Esophagus muscularis mucosa (tissue), 4 donors: ENCODE measurements at places on chromosomes 13 and 19.

DNA sequence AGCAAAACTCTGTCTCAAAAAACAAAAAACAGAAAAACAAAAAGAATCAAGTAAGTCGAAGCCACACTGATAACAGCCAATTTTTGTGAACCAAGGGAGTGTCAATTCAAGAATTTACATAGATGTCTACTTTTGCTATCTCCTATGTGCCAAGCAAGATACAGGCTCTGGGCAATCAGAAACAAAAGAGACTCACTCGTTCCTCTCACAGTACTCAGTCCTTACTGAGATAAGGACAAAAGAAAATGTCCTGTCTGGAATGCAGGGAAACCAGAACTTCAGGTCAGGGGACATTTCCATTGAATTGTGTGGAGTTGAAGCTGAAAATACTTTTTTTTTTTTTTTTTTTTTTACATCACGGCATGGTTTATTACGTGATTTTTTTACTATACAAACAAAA lies 53.0 kb downstream of the NLRP12 start:
- no peak for DNase-seq

DNA sequence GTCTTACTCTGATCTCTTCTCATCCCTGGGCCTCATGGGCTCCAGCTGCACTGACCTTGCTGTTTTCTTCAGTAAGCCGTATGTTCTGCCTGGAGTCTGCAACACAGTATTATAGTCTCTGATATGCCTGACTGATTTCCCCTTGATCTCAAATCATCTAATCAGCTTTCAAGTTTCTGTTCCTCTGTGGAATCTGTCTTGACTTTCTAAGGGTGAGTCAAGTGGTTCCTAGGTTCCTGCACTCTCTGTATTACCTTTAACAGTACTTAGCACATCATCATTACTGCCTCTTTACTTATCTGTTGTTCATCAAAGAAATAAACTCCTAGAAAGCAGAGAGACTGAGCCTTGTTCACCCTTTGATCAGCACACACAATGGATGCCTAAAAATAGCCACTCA lies 350.7 kb downstream of the LMO7 start:
- DNase-seq = no peak

GRCh38 chr19:8363803-8364771 lies at the start of gene ANGPTL4:
TSS of gene ANGPTL4 (plus strand) at chr19:8364155. CDS start at chr19:8364322, 167 bp downstream.
- peak; percentile 92 for DNase-seq

- DNase-seq = no peak
These were observed 77.8 kb downstream of the INSR start for GRCh38 chr19:7216373-7216902.

- DNase-seq = no peak
These were observed 22.7 kb downstream of the SGCG start for GRCh38 chr13:23203516-23203915.

GRCh38 chr13:36130193-36130551 lies 1.0 kb downstream of the DCLK1 start:
- no peak for DNase-seq

- DNase-seq = no peak
These were observed 1.6 kb upstream of the PCDH8 start for GRCh38 chr13:52850072-52850395.

GRCh38 chr19:13169769-13170168 lies 19.6 kb downstream of the IER2 start:
- no peak for DNase-seq

- DNase-seq = no peak
These were observed 20.4 kb downstream of the CHERP start for GRCh38 chr19:16521715-16522289.

DNA sequence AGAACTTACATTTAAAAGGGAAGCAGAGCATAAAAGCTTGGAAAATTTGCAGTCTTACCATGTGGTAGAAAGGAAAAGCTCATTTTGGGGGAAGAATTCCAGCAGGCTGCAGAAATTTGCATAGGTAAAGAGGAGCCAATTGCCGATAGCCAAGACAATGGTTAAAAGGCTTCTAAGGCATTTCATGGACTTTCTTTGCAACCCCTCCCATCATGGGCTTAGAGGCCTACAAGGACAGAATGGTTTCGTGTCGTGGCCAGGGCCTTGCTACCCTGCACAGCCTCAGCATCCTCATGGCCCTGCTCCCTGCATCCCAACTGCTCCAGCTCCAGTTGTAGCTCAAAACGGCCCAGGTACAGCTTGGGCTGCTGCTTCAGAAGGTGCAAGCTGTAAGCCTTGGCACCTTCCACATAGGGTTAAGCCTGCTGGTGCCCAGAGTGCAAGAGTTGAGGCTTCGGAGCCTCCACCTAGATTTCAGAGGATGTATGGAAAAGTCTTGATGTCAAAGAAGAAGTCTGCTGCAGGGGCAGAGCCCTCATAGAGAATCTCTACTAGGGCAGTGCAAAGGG lies 420.3 kb downstream of the PCDH17 start:
- DNase-seq = no peak

DNA sequence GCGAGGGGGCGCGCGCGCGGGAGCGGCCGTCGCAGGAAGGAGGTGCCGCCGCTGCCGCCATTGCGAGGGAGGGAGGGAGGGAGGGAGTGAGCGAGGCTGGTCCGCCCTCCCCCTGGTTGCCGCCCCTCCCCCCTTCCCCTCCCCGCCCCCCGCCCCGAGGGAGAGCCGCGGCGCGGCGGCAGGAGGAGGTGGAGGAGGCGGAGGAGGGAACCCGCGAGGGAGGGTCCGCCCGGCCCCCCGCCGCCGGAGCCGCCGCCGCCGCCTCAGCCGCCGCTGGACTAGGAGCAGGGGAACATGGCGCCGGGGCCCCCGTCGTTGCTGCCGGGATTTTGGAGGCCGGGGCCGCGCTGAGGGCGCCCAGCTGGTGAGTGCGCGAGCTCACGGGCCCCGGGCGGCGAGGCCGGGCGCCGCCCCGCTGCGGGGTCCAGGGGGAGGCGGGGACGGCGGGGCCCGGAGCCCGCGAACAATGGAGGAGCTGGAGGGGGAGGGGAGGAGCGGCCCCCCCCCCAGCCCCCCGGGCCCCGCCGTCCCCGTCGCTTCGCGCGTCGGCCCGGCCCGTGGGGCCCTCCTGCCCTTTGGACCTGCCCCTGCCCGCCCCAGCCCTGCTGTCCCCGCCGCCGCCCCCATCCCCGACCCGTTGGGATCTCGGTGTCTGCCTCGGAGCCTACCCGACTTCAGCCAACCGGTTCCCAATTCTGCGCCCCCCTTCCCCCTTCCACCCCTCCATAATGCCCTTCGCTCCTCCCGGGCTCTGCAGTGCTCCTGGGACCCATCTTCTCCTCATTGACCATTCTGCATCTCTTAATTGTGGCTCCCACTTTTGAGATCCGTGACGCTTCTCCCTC lies at the start of gene ARHGAP35:
ARHGAP35 (plus strand) TSS at position 152 of the 845 bp plus-strand sequence. CDS start 57,679 bp downstream, outside the sequence.
- DNase-seq = no peak

GRCh38 chr19:18049385-18049784 lies 37.3 kb downstream of the IL12RB1 start:
- no peak for DNase-seq

DNA sequence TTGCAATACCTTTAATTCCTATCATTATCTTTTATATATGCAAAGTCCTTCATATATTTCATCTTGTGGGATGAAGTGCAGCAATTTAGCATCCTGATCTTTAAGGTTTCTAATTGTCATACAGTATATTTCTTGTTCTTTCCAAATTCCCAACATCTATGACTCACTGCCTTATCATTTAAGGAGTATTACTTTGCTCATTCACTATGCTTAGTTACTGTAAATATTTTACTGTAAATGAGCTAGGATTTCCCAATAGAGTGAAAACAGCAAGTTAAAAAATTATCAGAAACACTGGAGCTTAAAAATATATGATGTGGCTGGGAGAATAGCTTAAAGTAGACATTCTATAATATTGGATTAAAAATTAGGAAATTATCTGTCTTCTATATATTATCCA lies 69.9 kb downstream of the SLITRK6 start:
- DNase-seq = no peak

DNA sequence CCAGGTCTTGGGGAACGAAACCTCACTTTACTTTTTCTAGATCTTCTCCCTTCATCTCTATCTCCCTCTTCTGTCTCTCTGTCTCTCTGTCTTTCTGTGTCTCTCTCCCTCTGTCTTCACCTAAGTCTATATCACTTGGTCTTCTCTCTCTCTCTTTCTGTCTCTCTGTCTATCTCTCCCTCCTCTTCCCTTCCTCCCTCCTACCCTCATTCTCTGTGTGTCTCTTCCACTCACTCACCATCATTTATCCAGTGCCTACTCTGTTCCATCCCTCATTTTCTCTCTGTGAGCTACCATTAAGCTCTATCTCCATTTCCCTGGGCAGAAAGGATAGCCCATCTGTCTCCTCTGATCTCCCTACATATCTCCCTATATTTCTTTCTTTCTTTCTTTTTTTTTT lies 32.2 kb upstream of the FBL start:
- DNase-seq = no peak

- no peak for DNase-seq
These were observed 7.1 kb downstream of the NFIX start for GRCh38 chr19:13002166-13002898.

DNA sequence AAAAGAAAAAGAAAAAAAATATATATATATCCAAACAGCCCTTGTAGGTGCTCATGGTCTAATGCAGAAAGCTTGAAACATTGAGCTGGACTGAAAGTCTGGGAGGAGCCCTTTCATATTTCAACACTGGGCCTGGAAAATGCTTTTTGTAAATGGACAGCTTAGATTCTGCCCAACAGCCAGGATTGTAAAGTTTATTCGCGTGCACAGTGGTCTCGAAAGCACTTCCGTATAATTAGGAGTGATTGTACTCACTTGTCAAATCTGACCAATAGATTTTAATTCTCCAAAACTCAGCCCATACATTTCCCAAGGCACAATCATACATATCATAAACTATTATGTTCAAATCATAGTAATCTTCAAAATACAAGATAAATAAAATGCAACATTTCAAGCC lies 260.1 kb downstream of the COL4A1 start:
- no peak for DNase-seq

- no peak for DNase-seq
These were observed 148.8 kb upstream of the NBEA start for GRCh38 chr13:34793301-34793700.

GRCh38 chr19:18456974-18457373 lies 19.0 kb upstream of the ISYNA1 start:
- no peak for DNase-seq

GRCh38 chr13:28451482-28452217 lies 43.3 kb downstream of the FLT1 start:
- DNase-seq = no peak

DNA sequence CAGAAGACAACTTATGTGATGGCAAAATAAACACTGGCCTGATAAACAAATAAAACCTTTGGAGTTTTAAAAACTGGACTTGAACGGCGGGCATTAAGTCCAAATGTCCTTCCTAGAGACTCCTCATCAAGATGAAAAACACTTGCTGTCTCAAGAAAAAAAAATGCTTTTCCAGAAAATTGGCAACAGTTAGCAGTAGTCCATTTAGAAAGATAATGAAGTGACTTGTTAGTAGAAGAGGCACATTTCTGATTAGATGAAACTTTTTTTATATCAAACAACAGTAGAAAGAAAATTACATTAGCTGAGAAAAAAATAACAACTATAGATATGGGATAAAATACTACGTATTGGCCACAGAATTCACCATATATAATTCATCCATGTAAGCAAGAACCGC lies 1750.7 kb upstream of the PCDH20 start:
- DNase-seq = no peak

- DNase-seq = no peak
These were observed at the start of gene CERS1 for GRCh38 chr19:18895824-18896341. TSS of gene CERS1 (minus strand) at chr19:18896158. CDS start at chr19:18896072, 86 bp downstream.

- no peak for DNase-seq
These were observed 194.7 kb downstream of the RBM26 start for GRCh38 chr13:79211377-79211776.
